ENCODE measurements at places on chromosomes 5 and 9. TPM values are rescaled to one million over a fixed set of nuclear protein-coding genes. Genes with fewer than 3 reads are reported as not detected.

DNA sequence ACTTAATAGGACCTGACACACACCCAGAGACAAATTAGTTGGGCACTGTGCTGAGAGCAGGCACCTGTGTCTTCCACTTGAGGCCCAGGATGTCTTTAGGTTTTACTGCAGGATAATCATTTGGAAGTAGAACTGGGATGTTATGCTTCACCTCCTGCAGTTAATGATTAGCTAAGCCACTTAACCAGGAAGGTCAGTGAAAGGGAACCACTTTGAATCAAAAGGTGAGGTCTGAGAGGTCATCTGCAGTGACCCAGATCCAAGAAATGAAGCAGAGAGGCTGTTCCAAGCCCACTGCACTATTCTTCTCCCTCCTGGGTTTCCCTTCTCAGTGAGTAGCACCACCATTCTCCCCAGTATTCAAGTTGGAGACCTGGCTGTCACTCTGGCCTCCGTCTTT is 110.5 kb downstream of the SNX18 start:
- peak; percentile 26 for DNase-seq

DNA sequence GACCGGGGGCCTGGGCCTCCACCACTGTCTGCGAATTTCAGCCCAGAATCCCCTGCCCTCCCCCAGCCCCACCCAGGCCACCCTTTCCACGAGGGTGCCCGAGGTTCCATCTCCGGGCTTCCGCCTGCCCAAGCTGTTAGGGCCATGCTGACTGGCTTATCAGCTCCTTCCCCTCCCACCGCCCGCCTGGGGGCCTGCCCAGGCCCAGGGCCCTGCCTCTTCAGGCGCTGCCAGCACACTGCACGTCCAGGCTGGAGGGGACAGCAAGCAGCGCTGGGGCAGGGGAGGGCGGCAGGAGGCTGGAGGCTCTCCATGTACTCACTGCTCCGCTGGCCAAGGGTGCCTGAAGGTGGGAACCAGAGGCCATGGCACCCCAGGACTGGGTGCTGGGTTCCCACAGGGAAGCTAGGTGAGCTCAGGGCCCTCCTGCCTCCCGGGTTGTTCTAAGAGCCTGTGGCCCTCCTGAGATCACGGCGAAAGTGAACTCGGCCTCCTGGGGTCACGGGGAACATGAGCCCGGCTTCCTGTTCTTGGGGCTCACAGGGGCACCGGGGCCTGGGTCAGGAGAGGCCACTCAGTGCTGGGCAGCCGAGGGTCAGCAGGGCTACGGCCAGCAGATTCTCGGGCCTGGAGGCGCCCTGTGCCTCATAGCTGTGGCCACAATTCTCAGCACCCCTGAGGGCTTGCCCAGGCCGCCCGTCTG is 57.7 kb upstream of the EGFL7 start:
- DNase-seq, result no peak

GRCh38 chr9:35559792-35560530 is 45.1 kb upstream of the TESK1 start:
- DNase-seq, result no peak

GRCh38 chr5:100789694-100790093 is 113.4 kb downstream of the ST8SIA4 start:
- DNase-seq, result no peak

DNA sequence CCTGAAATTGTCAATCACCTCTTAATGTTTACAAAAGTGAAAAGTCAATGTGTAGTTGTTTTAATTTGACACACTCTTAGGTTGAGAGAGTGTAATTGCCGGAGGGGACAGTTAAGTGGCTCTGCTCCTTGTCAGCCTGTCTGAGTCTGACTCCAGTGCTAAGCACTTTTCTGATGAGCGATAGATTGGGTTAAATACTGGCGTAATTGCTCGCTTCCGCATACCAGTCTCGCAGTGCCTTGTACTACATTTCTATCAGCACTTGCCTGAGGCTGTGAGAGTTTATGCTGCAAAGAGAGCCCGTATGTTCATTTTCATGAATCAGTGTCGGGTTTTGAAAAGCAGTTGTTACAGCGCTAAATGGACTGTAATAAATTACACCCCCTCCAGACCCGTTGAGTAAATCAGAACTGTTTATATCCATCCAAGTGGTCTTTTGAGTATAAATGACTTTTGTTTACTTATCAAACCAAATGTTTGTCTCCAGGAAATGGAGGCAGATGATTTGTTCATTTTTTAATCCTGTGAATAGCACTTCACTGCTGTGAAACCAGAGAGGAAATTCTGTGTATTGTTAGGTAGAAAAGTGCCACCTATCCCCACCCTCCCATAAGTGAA is 41.0 kb upstream of the DMRT3 start:
- no peak for DNase-seq

The SLC24A2 gene
- total RNA-seq, result not detected

The FOXI1 gene
- total RNA-seq, result not detected

The PCDHGC3 gene
- total RNA-seq, result 0.20 TPM

The ZBED3 gene
- 3.1 TPM for total RNA-seq
